DMS79 treated with DMSO at 0.1 percent for 48 hours (cell line): ENCODE measurements at places on chromosomes 7 and 10.

DNA sequence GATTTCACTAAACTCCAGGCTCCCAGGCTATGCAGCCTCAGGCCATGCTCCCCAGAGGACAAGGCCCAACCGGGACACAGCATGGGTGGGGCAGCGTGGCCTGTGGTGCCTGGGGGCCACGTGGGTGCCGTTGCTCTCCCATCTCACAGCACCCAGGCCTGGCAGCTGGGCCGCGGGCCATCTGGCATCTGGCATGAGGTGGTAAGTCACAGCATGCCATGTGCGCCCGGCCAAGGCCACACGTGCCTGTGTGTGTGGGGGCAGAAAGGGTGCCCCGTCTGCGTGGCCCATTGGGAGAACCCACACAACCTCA, 204.1 kb downstream of the EBF3 start:
- no peak for DNase-seq

- DNase-seq, result no peak
These were observed 27.9 kb downstream of the RALA start for GRCh38 chr7:39651265-39651664.

DNA sequence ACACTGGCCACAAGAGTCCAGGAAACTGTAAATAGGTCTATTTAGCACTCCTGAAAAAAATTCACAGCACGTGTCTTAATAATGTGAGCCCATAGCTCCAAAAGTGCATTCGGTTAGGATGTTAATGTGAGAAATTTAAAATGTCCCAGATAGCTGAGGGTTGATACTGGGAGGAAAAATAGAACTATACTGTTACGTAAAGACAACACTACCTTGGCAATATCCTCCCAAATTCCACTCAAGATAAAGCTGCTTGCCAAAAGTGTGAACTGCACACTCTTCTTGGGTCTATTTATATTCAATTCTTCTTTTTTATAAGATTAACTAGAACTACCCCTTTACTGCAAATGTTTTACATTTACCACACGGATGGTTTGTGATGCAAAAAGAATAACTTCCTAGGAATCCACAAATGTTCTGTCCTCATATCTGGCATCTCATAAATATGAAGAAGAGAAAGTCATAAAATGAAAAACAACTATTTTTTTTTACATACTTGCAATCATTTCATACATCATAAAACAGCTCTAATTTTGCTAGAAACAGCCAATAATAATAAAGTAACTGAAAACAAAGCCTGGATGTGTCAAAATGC, 10.4 kb downstream of the RAB11FIP2 start:
- no peak for DNase-seq

DNA sequence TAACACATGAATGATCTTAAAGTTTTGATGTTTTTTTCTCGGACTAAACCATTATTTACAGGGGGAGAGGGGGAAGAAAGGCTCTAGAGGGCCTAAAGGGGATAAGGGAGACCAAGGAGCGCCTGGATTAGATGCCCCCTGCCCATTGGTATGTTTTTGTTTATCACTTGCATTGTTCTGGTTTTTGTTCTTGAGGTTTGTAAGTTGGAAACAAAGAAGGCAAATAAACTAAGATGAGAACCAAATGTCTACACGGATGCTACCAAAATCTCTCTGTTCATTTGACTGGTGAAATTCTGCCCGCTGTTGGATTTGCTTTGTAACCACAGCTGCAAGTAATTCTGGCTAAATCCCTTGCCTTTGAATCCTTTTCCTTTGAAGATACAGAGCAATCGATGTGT, 99.8 kb upstream of the MACROH2A2 start:
- DNase-seq, result no peak

GRCh38 chr10:24118246-24118645, 90.7 kb upstream of the KIAA1217 start:
- DNase-seq, result no peak

DNA sequence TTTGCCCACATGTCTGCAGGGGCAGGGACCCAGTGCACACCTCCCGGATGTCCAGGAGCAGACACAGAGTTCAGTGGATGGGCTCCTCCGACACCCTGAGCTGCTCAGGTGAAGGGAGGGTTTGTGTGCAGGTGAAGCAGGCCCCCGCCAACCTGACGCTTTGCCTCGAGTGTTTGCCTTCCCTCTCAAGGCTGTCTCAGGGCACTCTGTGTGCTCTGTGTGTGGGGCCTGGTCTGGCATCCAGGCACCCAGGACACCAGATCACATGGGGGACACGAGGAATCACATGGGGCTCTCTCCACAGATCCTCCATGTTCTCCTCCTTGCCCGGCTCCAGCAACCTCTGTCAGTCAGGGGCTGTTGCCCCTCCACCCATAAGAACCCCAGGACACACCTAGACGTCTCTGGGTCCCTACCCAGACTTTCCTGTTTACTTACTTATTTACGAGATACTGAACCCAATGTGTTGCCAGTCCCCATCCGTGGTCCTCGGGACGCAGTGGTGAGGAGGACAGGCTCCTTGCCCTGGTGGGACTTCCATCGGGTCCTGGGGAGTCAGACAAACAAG, 99.5 kb downstream of the HTR5A start:
- DNase-seq, result peak; percentile 85

GRCh38 chr10:73340121-73340520, 18.5 kb downstream of the CFAP70 start:
- no peak for DNase-seq

- no peak for DNase-seq
These were observed 95.2 kb downstream of the VIPR2 start for GRCh38 chr7:159049266-159050025.

DNA sequence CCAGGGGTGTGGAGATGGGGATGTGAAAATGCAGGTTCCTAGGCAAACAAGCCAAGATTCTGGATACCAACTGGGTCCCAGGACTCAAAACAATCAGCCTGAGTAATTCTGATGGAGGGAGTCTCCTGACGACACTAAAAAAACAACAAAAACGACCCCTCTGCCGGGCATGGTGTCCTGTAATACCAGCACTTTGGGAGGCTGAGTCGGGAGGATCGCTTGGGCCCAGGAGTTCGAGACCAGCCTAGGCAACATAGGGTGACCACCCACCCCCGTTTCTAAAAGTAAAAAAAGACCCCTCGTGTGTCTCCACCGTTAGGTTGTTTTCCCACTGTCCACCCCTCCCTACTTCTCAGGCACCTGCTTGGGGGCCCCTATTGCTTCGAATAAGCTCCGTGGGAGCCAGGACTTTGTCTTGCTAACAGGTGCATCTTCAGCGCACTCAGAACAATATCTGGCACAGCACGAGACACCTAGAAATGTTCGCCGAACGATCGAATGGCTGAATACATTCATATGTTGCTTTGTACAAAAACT, 743 bp upstream of the NRF1 start:
- peak; percentile 71 for DNase-seq

DNA sequence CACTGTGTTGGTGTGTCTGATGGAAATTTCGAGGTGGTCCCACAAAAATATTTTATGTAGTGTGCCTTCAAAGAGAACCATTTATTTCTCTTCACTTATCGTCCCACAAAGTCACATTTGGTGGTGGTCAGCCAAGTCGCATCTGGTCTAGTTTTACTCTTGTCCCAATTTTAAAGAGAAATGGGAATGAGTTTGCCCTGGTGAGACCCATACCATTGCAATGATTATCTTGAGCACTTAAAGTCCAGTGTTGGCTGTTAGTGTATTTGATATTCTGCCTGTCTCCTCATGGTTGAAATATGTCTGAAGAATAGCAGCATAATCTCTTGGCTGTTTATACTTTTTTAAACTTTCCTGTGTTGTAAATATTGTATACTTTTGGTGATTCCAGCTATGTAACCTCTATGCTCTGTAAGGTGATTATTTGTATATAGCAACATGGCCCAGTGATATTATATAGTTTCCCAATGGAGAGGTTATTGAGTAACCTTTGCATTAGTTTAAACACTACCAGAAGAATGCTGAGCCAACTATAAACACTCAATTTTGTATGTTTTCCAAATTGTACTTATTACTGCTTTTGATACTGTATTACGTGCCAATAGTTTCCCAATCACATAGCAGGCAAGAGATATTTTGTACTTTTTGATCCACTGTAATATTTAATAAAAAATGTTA, 172.2 kb downstream of the RTKN2 start:
- no peak for DNase-seq

GRCh38 chr7:45695249-45695995, 121.3 kb downstream of the ADCY1 start:
- DNase-seq, result no peak

- no peak for DNase-seq
These were observed 12.1 kb downstream of the TAX1BP1 start for GRCh38 chr7:27751888-27752660.

- no peak for DNase-seq
These were observed 228.3 kb downstream of the BUB3 start for GRCh38 chr10:123382491-123382890.

DNA sequence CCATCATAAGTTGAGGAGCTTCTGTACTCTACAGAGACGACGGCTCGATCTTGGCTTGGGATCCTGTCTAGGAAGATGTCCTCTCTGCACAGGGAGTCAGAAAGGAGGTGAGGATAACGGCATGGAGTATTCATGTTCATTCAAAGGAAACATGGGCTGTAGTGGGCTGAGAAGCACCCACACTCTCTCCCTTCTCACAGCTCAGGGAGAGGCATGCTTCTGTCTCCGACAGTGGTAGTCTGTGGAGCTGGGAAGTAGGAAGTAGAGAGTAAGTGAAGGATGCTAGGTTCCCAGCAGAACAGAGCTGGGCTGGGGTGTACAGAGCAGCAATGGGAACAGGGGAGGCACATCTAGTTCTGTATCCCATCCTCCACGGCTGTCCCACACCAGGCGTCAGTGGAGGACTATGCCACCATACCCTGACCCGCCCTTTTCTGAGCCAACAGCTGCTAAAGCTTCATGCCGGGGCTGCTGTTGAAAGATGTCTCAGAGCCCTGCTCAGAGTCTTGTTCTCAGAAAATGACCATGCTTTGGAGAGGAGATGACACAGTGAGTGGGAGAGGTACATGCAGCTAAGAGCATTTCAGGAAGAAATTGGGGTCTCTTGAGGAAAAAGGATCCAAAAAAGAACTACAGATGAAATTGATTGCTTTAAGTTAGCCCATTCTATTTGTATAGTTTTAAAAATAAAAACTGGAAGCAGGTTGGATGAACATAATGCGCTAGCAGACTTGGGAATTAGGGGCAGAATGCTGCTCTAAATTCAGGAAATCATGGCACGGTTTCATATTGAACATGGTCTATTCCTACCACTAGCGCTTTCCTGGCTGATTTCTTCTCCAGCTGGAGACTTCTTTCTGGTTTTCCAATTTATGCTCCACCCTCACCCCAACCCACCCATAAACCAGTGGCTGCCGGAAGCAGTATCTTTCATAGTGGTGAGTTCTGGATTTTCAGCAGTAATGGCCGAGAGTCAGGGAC, 138.6 kb downstream of the CHN2 start:
- peak; percentile 60 for DNase-seq

DNA sequence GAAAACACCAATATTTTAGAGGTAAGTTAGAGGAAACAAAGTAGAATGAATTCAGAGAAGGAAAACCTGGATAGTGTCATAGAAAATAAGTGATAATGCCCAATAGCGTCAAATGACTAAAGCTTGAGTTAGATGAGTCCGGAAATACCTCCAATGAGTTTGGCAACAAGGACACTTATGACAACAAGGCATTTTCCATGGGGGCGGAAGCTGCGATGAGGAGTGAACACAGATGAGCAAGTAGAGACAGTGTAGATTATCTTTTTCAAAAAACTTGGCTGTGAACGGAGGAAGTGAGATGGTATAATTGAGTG, 383 bp upstream of the R3HCC1L start:
- no peak for DNase-seq

- no peak for DNase-seq
These were observed 7.0 kb downstream of the GPR26 start for GRCh38 chr10:123673198-123673597.
